Naive thymus-derived CD8-positive, alpha-beta T cell (primary cell): ENCODE measurements at places on chromosomes 2 and 18. TPM values are rescaled to one million over a fixed set of nuclear protein-coding genes. Genes with fewer than 3 reads are reported as not detected.

DARS1 gene
- total RNA-seq: 58.5 TPM

HOXD10 gene
- total RNA-seq: not detected

KLHL29 gene
- 1.3 TPM for total RNA-seq

RAB17 gene
- total RNA-seq: not detected

CYP1B1 gene
- total RNA-seq: 2.3 TPM

RIT2 gene
- not detected for total RNA-seq

DNA sequence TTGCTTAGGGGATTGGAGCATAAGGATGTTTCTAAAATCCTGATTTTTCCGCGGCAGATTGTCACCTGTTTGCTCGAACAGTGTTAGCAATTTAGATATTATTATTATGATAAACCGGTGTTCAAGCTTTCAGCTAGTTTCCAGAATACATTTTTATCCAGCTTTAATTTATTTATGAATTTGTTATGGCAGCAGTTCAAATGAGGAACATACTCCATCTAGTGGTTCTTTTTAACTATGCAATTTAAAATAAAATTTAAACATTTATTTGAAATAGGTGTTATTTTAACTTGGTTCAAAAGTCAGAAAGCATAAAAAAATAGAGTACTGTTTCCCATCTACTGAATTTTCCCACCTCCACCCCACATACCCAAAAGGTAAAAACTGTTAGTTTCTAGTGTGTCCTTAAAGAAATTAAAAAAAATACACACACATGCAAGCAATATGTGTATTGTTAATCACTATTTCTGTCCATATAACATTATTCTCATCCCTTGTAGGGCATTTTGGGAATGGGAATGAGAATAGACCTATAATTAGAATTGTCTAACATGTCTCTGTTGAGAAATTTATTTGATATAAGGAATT lies 23.2 kb downstream of the ACOXL start:
- peak; percentile 8 for DNase-seq

- DNase-seq: no peak
Observed at GRCh38 chr18:48669991-48670750, 131.3 kb downstream of the CTIF start.

- no peak for DNase-seq
Observed at GRCh38 chr2:167905668-167906067, 341.7 kb downstream of the STK39 start.

GRCh38 chr2:216279031-216279430 lies 93.3 kb downstream of the MARCHF4 start:
- no peak for DNase-seq

- DNase-seq: no peak
Observed at GRCh38 chr18:58367425-58368140, 261.3 kb downstream of the ALPK2 start.

GRCh38 chr2:103010751-103011150 lies 248.9 kb downstream of the TMEM182 start:
- no peak for DNase-seq

DNA sequence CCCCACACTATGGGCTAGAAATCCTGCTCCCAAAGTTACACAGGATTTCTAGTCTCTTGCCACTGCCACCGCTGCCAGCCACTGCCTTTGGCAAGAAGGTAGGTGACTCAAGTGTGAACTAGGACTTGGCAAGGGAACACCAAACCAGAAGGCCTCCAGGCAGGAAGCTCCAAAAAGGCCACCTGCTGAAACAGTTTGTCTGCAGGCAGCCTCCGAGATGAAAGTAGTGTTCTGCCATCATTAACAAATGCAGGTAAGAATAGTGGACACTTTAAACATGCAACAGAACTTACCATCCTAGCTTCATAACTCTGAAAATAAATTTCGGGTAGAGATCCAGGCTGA lies 3.9 kb downstream of the ANKRD44 start:
- no peak for DNase-seq

GRCh38 chr2:45123065-45123464 lies 113.8 kb upstream of the SIX2 start:
- DNase-seq: no peak

DNA sequence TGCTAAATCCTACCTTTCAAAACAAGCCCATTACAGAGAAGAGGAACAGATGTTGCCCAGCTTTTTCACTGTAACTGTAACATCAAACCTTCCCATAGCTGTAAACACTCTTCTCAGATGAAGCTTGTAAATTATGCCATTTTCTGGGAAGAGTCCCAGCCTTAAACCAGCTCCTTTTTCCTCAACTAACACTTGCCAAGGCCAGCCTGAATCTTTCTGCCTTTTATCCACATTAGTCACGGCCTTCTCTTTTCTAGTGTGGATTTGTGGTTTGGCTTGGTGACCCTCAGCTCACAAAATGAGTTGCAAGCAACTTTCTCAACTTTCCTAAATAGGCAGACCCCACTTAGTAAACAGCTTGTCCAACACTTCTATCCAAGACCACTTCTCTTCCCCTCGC lies 90.2 kb downstream of the CABLES1 start:
- no peak for DNase-seq

DNA sequence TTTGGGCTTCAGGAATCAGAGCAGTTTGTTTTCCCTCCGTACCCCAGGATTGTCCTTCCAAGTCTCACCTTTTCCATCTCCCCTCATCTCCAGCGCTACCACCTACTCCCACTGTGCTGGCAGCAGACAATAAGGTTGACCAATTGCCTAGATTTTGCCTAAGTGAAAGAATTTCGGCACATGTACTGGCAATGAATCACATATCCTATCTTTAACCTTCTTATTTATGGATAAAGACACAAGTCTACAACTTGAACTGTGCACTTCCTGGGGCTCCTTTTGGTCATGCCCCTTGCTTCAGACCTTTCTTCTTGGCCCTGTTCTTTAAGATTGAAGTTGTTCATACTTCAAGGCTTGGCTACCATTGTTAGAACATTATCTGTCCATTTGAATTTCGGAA lies 71.4 kb downstream of the KCMF1 start:
- no peak for DNase-seq

- no peak for DNase-seq
Observed at GRCh38 chr2:187826023-187826422, 271.8 kb upstream of the TFPI start.

GRCh38 chr18:4987452-4988405 lies 209.3 kb downstream of the AKAIN1 start:
- DNase-seq: no peak

DNA sequence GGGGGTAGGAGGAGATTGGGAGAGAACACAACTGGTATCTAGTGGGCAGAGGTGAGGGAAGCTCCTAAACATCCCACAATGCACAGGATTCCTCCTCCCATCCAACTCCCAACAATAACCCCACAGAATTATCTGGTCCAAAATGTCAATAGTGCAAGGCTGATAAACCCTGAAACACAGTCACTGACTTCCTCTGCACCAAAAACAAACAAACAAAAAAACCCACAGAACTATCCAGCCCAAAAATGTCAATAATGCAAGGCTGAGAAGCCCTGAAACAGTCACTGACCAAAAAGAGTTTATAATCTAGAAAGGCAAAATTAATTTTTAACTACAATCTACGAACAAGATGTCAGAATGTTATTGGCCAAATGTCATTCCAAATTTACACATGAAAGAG lies 9.8 kb downstream of the TMX3 start:
- DNase-seq: no peak

GRCh38 chr2:198309673-198310280 lies 505.4 kb downstream of the PLCL1 start:
- DNase-seq: peak; percentile 10

DNA sequence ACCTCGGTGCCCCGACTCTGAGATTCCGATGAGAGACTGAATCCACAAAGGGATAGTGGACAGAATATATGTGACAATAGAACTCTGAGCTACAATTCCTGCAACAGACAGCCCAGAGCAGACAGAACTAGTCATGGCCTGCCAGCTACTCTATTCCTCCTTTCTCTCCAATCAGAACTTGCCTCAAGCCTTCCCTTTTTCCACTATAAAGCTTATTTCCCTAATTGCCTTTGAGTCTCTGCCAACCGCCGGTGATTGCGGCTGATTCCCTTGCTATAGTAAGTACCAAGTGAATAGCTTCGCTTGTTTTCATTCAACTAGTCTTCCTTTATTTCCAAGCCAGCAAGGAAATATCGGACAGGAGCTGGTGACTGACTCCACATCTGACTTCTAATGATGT lies 96.8 kb downstream of the DSC3 start:
- no peak for DNase-seq

DNA sequence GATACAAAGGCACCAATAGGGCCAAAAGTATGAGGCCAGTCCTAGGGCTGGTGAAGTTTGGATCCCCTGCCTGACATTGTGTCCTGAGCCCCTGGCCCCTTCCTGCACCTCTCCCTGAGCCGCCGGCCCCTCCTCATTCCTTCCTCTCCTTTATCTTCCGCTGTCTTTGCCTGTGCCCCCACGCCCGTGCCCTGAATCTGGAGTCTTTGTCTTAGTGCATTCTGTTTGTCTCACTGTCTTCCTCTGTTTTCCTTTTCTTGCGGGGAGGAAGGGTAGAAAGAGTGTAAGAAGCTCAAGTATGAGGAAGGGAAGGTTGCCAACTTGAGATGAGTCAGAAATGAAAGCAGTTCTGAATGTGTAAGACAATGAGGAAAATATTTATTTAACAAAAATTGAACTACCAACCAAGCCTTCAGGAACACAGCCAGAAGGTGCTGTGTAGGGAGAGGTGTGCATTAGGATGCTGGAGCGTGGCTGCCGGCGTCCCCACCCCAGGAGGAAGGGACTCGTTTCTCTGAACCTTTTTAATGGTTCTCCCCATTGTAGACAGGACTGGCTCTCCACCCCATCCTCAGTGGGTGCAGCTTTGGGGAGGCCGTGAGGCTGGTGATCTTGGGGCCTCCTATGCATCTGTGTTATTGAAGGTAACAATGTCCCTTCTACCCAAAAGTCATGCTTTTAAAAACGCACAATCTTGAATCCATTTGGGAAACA lies 133.1 kb downstream of the NEDD4L start:
- DNase-seq: no peak

DNA sequence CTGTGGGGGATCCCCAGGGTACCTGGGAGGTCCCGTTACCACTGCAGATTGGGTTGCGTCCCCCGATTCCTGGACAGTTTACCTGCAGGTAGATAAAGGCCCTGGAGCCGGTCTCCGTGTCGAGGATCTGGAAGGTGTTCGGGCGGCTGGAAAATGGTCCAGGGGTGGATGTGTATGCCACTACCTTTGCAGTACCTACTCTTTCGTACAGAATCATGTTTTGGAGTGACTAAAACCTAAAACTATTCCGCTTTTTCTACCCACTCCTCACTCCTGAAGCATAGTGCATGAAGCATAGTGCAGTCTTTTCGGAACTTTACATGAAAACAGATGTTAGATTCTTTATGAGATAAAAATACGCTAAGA lies 418 bp downstream of the WDR75 start:
- DNase-seq: no peak

DNA sequence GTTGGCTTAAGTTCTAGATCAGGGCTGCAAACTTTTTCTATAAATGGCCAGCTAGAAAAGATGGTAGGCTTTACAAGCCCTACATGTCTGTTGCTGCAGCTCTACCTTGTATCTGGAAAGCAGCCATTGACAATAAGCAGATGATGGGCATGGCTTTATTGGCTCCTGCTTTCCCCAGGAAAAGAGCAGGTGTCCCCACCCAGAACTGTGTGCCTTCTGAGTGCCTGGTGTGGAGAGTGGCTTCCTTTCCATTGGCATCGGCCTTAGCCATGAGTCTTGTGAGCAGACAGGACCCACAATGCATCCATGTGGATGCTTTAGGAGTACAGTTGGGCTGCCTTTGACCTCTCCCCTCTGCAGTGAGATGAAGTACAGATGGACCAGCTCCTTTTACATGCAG lies 120.2 kb downstream of the CD8B2 start:
- DNase-seq: no peak

DNA sequence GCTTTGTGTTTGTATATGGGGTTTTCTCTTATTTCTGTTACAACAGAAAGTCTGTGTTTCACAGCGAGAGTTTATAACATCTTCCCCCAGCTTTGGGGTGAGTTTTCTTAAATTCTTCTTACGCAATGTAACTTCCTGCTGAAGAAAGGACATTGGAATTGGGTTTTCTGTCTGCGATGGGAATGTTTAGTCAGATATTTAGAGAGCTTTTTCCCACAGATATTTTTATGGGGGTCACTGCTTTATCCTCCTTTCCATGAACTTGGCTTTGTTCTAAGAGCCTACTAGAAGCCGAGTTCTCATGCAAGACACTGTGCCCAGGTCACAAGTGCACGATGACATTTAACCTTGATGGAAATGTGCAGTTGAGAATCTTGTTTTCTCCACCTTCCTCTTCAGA lies 22.1 kb downstream of the B3GNT2 start:
- no peak for DNase-seq

- DNase-seq: no peak
Observed at GRCh38 chr2:237170020-237170419, 84.3 kb downstream of the COPS8 start.

DNA sequence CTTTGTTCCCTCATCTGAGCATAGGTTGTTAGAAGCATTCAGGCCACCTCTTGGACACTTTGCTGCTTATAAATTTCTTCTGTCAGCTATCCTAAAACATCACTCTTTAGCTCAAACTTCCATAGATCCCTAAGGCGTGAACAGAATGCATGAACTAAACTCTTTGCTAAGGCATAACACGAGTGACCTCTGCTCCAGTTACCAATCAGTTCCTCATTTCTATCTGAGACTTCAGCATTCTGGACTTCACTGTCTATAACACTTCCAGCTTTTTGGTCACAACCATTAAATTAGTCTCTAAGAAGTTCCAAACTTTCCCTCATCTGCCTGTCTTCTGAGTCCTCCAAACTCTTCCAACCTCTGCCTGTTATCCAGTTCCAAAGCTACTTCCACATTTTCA lies 8.3 kb upstream of the VWA3B start:
- no peak for DNase-seq

DNA sequence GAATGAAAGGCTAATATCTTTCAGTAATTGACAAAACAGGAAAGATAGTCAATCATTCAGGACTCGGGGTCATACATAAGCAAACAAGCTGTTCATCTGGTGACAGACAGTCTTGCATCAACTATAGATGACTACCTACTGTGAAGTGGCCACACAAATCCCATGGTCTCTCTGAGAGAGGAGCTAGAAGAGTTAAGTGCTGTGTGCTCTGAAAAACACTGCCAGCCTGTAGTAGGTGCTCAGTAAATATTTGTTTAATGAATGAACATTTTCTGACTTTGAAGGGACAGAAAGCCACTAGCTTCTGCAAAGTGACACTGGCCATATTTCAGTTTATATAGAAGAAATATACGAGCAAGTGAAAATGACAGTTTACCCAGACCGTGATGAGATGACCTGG lies 184.0 kb upstream of the CHAC2 start:
- no peak for DNase-seq

GRCh38 chr18:31513189-31513935 lies 15.4 kb downstream of the DSG2 start:
- no peak for DNase-seq
